RPMI8226 (cell line): ENCODE measurements at places on chromosomes 13 and 19.

DNA sequence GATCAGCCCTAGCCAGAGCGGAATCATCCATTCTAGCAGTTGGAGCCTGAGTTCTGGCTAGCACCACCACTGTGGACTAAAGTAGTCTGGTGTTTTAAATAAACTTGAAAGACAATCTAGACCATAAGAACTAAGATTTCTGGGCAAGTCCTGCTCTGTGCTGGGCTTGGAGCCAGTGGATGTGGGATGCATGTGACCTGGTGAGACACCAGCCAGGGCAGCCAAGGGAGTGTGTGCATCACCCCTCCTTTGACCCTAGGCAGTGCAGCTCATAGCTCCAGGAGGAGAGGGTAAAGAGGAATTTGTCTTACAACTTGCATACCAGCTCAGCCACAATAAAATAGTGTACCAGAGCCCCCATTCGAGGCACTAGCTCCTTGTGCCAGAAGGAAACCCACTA is 21.0 kb downstream of the ITGBL1 start:
- DNase-seq, result no peak

GRCh38 chr13:97600458-97601075 is 166.6 kb downstream of the RAP2A start:
- DNase-seq, result peak; percentile 11

- DNase-seq, result no peak
These were observed 16.9 kb downstream of the TMPRSS9 start for GRCh38 chr19:2376784-2377519.

DNA sequence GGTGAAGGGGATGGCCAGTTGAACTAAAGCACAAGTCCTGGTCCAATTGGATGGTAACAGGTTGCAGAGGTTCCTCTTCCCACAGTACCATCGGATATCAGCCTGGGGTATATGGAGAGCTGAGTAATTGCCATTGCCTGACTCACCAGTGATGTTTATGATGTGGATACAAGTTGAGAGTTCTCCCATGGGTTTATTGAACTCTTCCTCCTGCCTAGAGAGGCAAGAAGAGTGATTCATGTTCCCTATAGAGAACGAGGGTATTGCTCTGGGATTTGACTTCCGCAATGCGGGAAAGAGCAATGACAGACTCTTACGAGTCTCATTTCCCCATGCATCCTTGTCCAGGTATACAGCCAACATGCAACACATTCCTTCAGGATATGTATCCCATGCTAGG is 111.3 kb upstream of the PCDH9 start:
- DNase-seq, result no peak

- no peak for DNase-seq
These were observed 3.3 kb upstream of the RDH13 start for GRCh38 chr19:55066107-55066709.

DNA sequence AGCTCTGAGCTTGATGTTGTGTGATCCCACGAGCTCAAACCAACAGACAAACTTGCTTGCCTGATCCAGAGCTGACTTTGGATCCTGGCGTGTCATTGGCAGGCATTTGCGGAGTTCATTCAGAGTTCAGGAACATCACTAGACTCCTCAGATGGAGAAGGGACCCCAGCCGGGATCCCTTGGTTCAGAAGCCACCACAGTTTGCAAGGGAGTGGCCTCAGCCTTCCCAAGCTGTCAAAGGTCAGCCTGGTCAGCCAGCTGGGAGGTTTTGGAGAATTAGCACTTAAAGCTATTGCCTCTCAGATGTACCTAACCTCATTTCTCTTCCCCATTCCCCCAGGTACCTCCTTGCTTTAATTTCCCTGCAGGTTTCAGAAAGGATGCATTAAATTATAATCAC is 208.8 kb upstream of the SOX21 start:
- no peak for DNase-seq

- DNase-seq, result peak; percentile 92
These were observed 93.5 kb upstream of the MRI1 start for GRCh38 chr19:13670846-13671245.

GRCh38 chr19:18855647-18856384 is 24.1 kb downstream of the UPF1 start:
- no peak for DNase-seq

DNA sequence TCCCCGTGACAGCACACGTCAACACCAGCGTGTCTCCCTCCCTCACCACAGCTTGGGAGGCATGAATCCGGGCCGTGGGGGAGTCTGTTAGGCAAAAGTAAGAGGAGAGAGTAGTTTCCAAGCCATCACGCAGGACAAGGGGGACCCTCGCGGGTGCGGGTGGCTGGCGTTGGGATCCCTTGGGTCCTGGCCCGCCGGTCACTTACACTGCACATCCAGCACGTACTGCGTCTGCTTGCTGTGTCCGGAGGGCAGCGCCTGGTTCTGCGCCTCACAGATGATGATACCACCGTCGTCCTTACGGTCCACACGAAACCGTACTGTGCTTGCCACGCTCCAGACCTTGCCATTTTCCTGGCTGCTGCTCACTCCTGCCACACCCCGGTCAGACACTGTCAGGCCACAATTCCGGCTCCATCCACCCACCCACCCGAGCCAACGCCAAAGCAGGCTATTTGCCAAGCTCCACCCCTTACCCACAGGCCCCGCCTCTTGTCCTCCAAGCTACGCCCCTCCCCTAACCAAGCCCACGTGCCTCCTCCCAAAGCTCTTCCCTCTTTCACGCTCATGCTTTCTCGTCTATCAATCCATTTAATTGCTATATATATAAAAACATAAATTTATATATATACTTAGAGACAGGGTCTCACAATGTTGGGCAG is 6.6 kb upstream of the ZNF428 start:
- DNase-seq, result no peak

- peak; percentile 61 for DNase-seq
These were observed 3.5 kb downstream of the FSTL3 start for GRCh38 chr19:679418-680286.
